ENCODE measurements at places on chromosomes 3 and 15.
A peak's percentile ranks its signal among the peaks of the same experiment; 100 is the strongest.

GRCh38 chr15:70723927-70724326 lies 39.4 kb downstream of the UACA start:
- DNase-seq: no peak

- no peak for DNase-seq
Observed at GRCh38 chr15:77059786-77060361, 11.0 kb downstream of the TSPAN3 start.

DNA sequence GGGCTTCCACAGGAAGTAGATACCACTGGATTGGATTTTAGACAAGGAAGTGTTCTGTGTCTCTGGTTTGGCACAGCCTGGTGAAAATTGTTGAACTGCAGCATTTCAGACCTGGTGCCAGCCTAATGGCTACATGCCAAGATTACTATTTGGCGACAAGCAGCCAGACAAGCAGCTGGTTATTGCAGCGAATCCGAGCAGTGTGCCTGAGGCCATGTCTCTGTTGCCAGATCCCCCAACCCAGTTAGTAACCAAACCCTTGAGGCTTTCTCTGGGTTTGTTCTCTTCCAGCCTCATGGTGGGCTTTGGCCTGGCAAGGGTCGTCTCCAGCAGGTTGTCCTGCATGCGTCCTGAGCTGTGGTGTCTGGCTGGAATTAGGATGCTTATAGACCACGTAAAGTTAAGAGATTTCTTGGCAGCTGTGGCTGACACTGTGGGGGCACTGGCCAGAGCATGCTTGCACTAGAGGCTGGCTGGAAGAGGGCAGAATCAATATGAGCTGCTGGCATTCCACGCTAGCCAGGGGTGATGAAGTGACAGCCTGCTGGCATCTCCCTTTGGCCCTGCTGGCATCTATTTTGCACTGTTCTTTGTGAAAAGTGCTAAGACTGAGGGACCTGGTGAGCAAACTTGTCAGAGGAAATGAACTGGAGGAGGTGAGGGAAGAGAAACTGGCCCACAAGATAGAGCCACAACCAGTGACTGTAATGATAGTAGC lies 172.6 kb downstream of the RBMS3 start:
- DNase-seq: no peak

DNA sequence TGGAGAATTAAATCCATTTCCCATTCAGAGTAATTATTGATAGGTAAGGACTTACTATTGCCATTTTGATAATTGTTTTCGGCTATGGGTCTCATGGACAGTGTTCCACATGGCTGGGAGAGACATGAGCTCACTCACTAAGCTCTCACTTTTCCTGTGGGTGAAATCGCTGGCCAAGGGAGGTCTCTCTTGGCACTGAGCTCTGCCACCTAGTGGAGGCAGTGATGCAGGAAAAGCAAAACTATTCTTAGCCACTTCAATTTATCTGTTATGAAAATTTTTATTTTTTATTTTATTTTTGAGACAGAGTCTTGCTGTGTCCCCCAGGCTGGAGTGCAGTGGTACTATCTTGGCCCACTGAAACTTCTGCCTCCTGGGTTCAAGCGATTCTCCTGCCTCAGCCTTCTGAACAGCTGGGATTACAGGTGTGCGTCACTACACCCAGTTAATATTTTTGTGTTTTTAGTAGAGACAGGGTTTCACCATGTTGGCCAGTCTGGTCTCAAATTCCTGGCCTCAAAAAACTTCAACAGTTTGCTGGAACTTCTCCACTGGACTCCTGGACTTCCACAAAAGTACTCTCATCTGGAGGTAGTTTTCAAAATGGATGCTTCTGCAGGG lies 4.7 kb upstream of the RNF13 start:
- peak; percentile 41 for DNase-seq

- no peak for DNase-seq
Observed at GRCh38 chr3:130606336-130606735, 89.4 kb downstream of the COL6A6 start.

- DNase-seq: no peak
Observed at GRCh38 chr3:195897081-195897852, 11.1 kb downstream of the TNK2 start.

- no peak for DNase-seq
Observed at GRCh38 chr3:138332472-138333073, 2.9 kb upstream of the NME9 start.

DNA sequence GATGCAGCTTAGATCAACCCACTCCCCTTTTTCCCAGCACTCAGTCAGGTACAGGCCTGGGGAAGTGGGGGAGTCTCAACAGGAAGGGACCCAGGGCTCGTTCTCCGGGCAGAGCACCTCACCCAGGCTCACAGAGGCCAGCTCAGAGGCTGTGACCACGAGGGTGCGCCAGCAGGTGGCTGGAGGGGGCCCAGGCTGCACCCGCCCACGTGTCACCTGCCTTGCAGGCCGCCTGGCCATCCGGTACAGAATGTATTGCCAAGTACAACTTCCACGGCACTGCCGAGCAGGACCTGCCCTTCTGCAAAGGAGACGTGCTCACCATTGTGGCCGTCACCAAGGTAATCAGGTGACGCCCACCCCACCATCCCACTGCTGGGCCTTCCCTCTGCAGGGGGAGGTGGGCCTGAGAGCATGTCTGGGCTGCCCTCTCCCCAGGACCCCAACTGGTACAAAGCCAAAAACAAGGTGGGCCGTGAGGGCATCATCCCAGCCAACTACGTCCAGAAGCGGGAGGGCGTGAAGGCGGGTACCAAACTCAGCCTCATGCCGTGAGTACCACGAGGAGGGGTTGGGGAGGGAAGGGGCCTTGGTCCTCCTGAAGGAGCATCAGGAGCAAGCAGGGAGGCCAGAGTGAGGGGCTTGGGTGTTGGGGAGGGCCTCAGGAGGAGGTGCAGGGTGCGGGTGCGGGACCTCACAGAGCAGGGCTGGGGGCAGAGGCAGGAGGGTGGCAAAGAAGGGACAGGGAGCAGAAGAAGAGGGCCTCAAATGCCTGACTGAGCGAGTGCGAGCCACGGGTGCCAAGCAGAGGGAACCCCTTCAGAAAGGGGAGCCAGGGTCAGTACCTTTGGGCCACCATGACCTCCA lies 14.0 kb upstream of the LMAN1L start:
- no peak for DNase-seq

DNA sequence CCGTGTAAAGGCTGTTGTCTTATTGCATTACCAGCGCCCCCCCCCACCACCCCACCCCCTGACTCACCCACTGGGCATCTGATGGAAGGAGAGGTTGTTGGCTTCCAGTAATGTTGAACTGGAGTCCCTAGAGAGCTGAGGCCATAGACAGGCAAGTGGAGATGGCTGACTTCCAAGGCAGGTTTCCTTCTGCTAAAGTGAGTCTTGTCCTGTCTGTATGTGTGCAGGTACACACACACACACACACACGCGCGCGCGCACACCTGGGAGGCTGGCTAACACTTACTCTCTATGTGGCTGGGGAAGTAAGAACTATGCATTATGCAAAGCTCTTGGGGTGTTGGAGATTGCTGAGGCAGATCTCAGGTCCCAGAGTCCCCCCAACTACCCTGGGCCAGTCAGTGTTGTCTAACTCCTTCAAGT lies 1.6 kb upstream of the KY start:
- no peak for DNase-seq

All from dorsolateral prefrontal cortex (tissue), 122 donors.